ENCODE measurements at places on chromosomes 2 and 18.

DNA sequence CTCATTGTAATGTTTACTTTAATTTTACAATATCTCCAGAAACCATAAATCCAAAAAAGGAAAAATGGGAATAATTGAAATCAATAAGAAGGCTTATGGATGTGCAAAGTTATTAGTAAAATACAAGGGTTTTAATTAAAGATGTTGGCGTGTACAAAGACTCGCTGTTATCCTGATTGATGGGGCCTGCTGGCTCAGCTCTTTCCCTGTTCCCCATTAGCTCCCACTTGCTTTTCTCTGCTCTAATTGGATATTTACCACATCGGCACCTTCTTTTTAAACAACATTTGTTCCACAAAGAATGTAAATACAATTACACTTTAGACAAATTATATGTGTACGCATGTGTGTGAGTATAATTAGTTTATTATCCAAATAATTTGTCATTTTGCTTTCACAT lies 796.6 kb downstream of the ERBB4 start:
- DNase-seq, result peak; percentile 22

- DNase-seq, result no peak
Observed at GRCh38 chr2:240730501-240731177, 39.0 kb downstream of the AQP12A start.

- no peak for DNase-seq
Observed at GRCh38 chr2:130156624-130157004, 11.7 kb upstream of the CCDC74B start.

DNA sequence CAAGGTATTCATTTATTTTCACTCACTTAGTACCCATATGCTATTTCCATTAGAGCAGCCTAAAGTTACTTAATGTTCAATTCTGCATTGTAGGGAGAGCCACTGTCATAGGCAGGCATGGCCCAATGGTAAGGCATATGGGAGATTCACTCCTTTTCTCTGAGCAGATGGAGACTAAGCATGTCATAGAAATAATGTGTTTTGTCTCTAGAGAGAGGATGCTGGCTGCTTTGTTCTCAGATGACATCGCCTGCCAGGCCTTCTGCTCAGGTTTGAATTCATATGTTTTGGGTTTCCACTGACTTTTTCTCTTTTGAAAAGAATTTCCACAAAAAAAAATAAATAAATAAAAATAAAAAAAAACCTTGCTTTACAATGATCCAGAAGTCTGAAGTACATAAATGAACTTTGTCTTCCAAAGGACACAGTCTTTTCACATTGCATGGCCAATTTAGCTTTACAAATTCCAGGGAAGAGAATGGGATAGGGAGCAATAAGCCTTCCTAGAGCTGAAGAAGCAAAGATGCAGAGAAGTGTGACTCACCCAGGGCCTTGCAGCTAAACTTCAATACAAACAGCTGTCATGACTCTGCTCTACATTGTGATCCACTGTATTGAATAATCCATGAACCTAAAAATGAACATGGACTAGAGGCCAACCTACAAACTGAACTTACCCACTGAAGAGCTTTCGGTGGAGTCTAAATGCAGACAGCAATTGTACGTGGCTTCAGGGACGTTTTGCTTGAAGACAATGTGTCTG lies 422.5 kb downstream of the CMPK2 start:
- DNase-seq, result no peak

DNA sequence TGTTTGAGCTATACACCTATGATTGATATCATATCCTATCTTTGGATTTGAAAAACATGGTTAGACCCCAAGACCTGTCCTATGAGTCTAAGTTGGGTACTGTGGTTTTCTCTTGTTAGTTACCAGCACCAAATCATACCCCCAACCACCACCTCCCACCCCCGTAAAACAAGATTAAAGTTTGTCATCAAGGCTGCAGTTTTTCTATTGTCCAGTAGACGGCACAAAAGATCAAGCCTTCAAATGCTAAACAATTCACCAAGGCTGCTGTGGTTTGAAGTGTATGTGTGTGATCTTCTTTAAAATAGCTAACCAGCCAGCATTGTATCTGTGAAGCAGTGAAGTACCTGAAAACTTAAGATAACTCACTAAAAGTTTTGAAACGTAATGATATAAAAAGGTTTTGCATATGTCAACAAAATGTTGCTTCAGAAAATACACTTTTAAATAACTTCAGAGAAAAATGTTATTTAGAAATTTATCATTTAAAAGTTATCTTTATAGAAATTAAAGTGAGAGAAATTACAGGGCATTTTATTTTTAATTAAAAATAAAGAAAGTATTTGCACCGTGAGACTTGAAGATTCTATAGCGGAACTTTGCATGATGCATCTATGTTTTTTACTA lies 5.8 kb upstream of the MEIS1 start:
- DNase-seq, result no peak

- DNase-seq, result no peak
Observed at GRCh38 chr2:16311521-16312440, 353.9 kb downstream of the CYRIA start.

DNA sequence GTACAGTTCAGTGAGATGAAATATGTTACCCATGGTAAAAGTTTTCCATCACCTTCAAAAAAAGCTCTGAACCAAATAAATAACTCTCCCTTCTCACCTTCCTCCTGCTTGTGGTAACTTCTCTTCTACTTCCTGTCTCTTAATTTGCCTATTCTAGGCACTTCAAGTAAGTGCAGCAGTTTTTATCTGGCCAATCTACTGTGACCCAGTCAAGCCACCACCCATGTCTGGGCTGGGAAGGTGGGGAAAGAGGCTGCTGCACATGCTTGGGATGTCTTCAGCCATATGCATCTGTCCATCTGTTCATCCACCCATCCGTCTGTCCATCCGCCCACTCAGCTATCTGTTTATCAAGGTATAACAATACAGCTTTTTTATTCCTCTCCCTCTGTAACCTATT lies 31.6 kb downstream of the ZNF532 start:
- DNase-seq, result no peak

DNA sequence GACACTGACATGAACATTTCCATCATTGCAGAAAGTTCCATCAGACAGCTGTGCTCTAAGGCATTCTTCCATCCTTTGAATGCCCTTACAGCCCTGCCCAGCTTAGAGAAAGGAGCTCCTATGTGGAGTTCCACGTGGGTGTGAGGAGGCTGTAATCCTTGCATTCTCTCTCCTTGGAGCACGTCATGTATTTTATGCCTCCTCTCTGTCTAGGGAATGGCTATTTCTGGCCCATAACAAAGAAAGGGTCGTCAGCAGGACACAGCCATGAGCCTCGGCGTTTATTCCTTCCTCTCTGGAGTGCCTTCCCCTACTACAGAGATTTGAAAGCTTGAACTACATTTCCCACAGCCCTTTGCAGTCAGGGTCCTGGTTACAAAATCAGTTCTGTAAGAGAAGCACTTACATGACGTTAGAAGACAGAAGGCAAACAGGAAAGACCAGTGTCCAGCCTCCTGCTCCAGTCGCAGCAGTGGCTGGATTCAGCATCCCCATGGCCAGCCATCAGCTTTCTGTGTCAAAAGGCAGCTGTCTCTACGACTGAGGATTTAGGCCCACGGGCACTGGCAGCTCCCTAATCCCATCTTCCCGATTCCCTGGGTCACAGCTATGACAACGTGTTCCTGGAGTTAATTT lies 234.9 kb downstream of the TFCP2L1 start:
- no peak for DNase-seq

DNA sequence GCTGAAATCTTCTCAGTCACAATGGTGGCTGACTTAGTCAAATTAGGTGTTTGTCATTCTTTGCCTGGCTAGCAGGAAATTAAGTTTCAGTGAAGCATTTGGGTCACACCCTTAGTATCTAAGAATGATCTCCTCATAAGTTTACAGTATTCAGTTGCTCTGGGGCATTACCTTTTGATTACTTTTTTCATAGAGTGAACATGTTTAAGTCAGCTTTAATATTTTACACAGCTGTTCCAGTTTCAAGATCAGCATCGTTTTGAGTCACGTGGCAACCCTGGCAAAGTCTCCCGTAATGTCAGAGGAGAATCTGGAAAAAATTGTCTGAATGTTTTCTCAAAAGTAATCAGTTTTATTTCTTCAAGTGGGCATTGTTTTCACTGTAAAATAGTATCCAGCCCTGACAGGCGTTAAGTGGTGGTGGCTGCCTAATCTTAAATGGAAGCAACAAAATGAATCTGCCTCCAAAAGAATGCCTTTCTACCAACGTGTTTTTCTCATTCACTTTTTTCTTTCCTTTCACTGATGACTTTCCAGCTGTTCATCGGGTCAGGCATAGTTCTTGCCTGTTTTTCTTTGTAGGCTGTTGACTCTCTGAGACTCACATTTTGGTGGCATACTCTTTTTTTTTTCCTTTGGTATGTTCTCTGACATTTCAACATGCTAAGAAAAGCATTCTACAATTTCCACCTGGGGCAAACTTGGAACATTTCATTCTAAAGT lies 319.6 kb upstream of the TCF4 start:
- no peak for DNase-seq

- DNase-seq, result no peak
Observed at GRCh38 chr2:176039375-176039774, 37.3 kb upstream of the LNPK start.

DNA sequence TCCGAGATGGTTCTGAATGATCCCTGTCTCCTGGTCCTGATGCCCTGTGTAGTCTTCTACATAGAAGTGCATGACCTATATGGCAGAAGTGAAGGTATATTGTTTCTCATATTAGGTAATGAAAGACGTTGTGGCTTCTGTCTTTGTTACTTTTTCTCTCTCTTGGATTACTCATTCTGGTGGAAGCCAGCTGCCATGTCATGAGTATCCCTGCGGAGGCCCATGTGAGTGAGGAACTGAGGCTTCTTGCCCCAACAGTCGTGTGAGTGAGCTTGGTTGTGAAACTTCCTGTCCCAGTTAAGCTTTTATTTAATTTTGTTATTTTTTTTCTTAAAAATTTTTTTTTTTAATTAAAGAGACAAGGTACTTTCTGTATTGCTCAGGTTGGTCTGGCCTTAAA lies 134.7 kb downstream of the UBR3 start:
- DNase-seq, result no peak

- DNase-seq, result no peak
Observed at GRCh38 chr2:169776252-169776761, 22.4 kb upstream of the SSB start.

- DNase-seq, result peak; percentile 48
Observed at GRCh38 chr2:170930131-170930990, 1.3 kb downstream of the GORASP2 start.

- no peak for DNase-seq
Observed at GRCh38 chr2:240731178-240731545, 39.5 kb downstream of the AQP12A start.

DNA sequence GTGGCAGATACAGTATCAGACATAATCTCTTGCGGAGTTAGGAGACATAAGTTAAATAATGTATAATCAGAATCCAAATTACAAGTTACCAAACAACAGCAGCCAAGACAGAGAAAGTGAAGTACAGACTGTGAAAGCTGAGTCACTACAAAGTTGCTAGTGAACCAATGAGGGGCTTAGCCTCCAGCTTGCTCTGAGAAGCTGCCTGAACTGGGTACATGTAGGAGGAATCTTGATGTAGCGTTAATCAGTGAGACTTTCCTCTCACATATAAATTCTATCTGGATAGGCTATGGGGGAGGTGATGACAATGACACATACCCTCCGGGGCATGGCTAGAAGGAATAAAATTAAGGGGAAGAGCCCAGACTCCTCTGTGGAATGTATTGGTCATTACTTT lies 1234.3 kb upstream of the DDX18 start:
- DNase-seq, result no peak

DNA sequence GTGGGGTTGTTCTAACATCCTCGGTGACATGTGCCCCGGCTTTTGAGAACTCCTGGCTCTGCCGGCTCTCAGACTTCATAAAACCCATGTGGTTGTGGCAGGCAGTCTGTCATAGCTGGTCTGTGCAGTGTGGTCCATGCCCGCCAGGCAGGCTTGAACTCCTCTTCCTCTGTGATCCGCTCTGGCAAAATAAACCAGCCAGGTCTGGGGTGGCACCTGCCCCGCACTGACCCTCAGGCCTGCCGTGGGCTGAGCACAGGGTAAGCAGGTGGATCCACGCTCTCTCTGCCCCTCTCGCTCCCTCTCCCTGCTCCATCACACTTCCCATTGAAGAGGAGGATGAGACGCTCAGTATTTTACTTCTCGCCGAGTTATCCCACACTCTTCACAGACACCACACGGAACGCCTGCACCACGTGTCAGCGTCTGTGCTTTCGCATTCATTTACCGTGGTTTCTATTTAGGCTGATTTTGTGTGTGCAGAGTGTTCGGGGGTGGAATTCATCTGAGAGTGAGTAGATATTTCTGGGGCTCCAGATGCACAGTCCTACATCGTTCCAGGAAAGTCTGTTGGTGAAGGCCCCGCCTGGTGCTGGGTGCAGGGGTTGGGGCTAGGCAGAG lies 56.4 kb downstream of the RTP5 start:
- DNase-seq, result no peak

DNA sequence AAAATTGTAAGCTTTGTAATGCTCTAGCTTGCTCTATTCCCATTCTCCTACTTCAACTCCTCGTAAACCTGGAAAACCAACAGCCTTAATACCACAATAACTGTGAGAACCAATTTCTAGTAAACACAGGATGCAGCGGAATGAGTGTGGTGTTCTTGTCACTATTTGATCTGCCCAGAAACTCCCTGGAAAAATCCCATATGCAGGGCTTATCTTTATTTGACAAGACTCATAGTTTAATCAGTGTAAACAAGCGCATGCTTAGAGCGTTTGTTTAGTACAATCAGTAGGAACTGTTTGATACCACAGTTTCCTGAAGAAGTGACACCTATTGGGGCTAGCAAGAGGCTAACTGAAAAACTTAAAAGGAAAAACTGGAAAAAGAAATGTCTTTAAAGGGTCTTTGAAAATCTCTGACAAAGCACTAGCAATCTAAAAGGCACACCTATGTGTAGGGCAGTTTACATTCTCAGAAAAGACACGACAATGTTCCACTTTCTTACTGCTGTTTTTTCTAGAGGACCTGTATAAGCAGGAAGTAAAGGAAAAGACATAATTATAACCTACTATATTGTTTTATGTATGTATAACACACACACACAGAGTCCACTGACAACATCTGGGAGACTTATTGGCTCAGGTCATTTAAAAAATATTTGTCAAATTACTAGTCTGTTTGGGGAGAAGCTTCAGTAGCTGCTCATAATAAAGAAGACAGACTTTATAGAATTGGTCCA lies 241.4 kb upstream of the KLHL14 start:
- DNase-seq, result no peak

GRCh38 chr2:20184067-20184938 lies 40.6 kb downstream of the SDC1 start:
- no peak for DNase-seq

DNA sequence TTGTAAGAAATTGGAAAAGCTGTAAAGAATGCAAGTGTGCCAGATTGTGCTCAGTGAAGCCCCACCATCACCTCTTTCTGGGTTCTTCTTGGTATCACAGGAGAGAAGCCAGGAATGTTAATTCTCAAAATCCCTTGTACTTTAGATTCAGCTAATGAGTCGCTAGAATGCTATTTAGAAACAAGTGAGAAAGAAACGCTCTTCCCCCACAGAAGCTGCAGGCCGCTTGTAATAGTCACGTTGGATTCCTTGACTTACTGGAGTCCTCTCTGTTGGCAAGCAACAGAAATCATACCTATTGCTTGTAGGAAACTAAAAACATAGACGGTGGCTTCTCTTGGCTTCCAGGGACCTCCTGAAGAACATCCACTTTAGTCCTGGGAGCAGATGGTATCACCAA lies 375.6 kb upstream of the LRATD1 start:
- no peak for DNase-seq

- no peak for DNase-seq
Observed at GRCh38 chr2:28948160-28948559, 32.9 kb upstream of the TOGARAM2 start.

GRCh38 chr2:240968731-240969624 lies 29.4 kb upstream of the SNED1 start:
- no peak for DNase-seq
